ENCODE measurements at places on chromosomes 7 and 10. TPM values are rescaled to one million over a fixed set of nuclear protein-coding genes. Genes with fewer than 3 reads are reported as not detected.

GRCh38 chr7:155209478-155210319 lies 88.0 kb upstream of the INSIG1 start:
- no peak overlapping the region for H3K27ac ChIP-seq
- peak; percentile 50 for DNase-seq
- H3K4me3 ChIP-seq, result no peak overlapping the region
- no peaks in the 10 kb centered on the region for H3K4me1 ChIP-seq
- H3K36me3 ChIP-seq, result no peaks in the 10 kb centered on the region

- no peak overlapping the region for H3K4me3 ChIP-seq
- no peaks in the 10 kb centered on the region for H3K36me3 ChIP-seq
- no peaks in the 10 kb centered on the region for H3K4me1 ChIP-seq
- H3K27me3 ChIP-seq, result no peaks in the 10 kb centered on the region
- no peak for DNase-seq
- peak overlapping the region; percentile 26 for H3K27ac ChIP-seq
Measured at GRCh38 chr10:43904844-43905243, 256.2 kb upstream of the ZNF32 start.

- H3K36me3 ChIP-seq, result no peaks in the 10 kb centered on the region
- H3K4me1 ChIP-seq, result no peaks in the 10 kb centered on the region
- peak; percentile 83 for DNase-seq
- peak overlapping the region; percentile 93 for H3K27ac ChIP-seq
Measured at GRCh38 chr10:22251751-22252223, 34.0 kb upstream of the EBLN1 start.

DNA sequence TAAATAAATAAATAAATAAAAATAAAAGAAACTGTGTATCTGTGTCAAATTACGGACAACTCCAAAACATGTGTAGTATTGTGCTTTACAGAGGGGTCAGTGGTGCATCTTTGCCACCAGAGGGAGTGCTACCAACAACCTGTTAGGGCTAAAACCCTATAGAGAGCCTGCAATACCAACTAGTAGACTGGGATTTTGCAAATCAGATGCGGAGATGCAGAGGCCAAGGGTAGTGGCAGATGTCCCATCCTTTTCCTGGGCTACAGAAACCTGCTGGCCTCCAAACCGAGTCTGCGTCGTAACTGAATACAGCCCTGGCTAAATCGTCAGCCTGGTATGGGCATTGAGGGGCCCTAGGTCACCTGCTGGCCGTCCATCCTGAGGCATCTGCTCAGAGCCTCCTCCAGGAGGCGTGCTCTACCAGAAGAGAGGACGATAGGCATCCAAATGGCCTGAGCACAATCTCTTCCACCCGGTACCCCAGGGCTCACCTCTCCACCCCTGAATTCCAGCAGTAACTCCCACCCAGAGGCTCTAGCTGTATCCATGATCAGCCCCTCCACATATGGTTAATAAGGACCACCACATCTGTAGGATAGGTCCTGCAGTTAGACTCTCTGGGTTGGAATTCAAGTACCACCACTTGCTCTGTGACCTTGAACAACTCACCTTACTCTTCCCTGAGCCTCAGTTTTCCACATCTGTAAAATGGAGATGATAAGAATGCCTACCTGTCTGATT lies 6.2 kb upstream of the RRP12 start:
- H3K27ac ChIP-seq, result no peak overlapping the region
- H3K4me1 ChIP-seq, result no peaks in the 10 kb centered on the region
- DNase-seq, result no peak
- no peaks in the 10 kb centered on the region for H3K36me3 ChIP-seq

DNA sequence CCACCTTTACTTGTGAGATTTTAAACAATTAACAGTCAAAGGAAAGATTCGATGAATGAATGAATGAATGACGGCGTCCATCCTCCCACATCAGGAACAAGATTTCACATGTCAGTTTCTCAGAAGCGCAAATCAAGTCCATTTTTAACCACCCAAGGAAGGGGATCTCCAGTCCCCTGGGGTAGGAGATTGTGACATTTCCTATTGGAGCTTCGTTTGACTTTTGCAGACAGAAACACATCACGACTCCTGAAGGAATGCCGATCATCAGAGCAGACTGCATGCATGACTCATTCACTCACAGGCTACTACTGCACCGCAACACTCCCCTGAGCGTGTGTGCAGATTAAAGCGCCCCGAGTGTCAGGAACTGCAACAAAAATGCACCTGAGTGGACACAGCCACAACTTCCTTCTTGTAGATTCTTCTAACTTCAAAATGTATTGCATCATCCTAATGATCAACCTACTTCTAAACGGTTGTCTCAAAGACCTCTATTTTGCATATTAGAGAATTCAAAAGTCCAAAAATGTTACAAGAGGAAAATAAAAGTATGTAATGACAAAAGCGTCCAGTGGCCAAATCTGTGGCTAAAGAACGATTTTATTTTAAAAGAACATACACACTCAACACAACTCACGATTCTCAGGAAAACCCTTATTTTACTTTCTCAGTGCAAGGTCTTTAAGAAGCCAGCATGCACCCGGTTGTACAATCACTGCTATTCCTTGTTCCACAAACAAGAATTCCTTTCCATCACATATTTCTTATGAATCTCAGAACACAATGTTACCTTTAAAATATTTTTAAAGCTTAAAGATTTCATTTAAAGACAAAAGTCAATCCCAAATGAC lies 172.6 kb downstream of the FAM107B start:
- no peak overlapping the region for H3K27ac ChIP-seq
- no peak for DNase-seq

GRCh38 chr10:4028027-4028471 lies 243.0 kb upstream of the KLF6 start:
- H3K36me3 ChIP-seq, result no peaks in the 10 kb centered on the region
- no peak overlapping the region for H3K27ac ChIP-seq
- no peak for DNase-seq

DNA sequence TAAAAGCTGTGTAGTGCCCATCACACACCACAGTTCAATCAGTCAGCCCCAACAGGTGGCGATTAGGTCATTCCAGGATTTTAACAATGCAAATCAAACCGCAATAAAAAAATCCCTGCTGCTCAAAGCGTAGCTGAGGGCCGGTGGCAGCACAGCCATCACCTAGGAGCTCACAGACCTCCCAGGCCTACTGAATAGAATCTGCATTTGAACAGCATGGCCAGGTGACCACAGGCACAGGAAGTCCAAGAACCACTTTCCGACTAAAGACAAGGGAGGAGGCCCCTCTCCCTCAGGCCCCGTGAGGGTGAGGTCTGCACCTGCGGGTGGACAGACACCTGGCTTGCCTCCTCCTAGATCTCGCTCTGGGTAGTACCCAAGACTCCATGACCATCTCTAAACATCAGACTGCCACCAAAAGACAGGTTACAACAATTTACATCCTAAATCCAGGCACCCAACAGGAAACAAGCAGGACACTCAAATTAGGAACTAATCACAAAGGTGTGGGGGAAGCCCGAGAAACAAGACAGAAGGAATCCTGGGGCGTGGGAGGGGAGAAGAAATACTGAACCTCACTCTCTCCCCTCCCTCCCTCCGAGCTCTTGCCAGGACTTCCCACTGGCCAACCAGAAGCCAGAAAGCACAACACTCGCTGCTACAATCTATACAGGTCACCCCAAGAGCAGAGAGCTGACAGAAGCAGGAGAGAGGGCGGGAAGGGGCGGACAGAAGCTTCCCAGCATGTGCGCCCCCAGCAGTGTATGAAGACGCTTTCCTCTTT lies 19.2 kb downstream of the GNA12 start:
- H3K4me3 ChIP-seq, result no peak overlapping the region
- H3K27me3 ChIP-seq, result no peaks in the 10 kb centered on the region
- DNase-seq, result no peak
- no peak overlapping the region for H3K27ac ChIP-seq
- no peaks in the 10 kb centered on the region for H3K36me3 ChIP-seq
- H3K4me1 ChIP-seq, result no peaks in the 10 kb centered on the region

- no peak for DNase-seq
- no peaks in the 10 kb centered on the region for H3K36me3 ChIP-seq
- H3K4me1 ChIP-seq, result no peaks in the 10 kb centered on the region
Measured at GRCh38 chr10:8913720-8914119, 859.2 kb downstream of the GATA3 start.

- DNase-seq, result no peak
- H3K27me3 ChIP-seq, result no peaks in the 10 kb centered on the region
- H3K36me3 ChIP-seq, result no peaks in the 10 kb centered on the region
- no peaks in the 10 kb centered on the region for H3K4me1 ChIP-seq
- no peak overlapping the region for H3K4me3 ChIP-seq
Measured at GRCh38 chr7:81501220-81501619, 268.6 kb downstream of the HGF start.

DNA sequence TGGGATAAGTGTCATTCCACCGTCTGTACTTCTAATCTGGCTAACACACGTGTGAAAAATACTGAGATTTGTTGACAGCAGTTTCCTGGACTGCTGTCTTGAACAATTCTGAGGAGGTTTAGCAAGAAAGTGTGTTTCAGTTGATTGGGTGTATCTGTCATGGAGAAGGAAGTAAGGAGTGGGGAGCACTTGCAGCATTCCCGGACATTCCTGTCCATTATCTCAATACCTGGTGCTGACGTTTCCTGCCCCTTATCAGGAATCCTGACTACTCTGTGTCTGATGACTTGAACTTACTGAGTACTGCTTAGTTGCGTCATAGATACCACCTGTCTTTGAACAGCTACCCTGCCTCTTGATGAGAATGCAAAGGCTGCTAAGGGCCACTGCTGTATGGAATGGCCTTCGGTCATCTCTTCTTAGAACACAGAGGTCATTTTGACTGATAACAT lies 72.0 kb upstream of the VKORC1L1 start:
- H3K4me3 ChIP-seq, result no peak overlapping the region
- H3K4me1 ChIP-seq, result no peaks in the 10 kb centered on the region
- no peaks in the 10 kb centered on the region for H3K27me3 ChIP-seq
- no peak for DNase-seq
- no peak overlapping the region for H3K27ac ChIP-seq

DNA sequence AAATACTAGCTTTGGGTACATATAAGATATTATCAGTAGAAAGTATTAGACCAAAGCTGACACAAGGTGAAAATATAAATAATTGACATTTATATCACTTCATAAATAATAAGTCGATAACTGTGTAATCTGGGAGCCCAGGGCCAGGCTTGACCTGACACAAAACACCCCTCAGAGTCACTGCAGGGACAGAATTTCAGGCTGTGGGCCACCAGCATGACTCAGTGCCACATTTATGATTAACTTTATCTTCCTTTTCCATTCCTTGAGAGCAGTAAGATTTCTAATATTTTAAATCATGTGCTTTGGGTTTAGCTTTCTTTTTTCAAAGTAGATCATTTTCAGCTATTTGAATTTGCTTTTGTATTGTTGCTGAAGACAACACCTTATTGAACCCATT lies 102.9 kb upstream of the NFE2L3 start:
- peaks cover 3% of the 10 kb centered on the region for H3K27me3 ChIP-seq
- DNase-seq, result no peak
- H3K4me1 ChIP-seq, result no peaks in the 10 kb centered on the region
- H3K27ac ChIP-seq, result no peak overlapping the region
- no peak overlapping the region for H3K4me3 ChIP-seq
- H3K36me3 ChIP-seq, result no peaks in the 10 kb centered on the region

GRCh38 chr10:103736763-103737162 lies 118.6 kb downstream of the SH3PXD2A start:
- H3K4me1 ChIP-seq, result no peaks in the 10 kb centered on the region
- no peak for DNase-seq
- H3K27ac ChIP-seq, result no peak overlapping the region
- no peaks in the 10 kb centered on the region for H3K36me3 ChIP-seq

DNA sequence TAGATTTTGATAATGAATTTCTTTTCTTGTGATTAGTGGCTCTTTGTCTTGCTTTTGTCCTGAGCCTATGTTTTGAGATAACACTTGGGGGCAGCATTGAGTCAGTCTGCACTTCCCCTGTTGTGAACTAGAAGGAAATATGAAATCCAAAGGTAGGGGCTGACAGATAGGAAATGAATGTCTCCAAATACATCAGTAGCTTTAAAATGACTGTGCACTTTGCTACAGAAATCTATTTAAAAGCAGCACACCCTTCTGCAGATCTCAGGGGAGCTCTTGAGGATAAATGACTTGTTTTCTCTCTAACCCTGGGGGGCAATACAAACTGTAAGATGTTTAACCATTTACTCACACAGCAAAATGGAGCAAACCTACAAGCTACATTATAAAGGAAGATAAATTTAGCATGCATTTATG lies 176.0 kb upstream of the MYO3A start:
- H3K4me3 ChIP-seq, result no peak overlapping the region
- no peaks in the 10 kb centered on the region for H3K27me3 ChIP-seq
- DNase-seq, result no peak

GRCh38 chr10:21176934-21177480 lies 279.9 kb upstream of the NEBL start:
- no peaks in the 10 kb centered on the region for H3K4me1 ChIP-seq
- no peaks in the 10 kb centered on the region for H3K36me3 ChIP-seq
- no peak for DNase-seq
- no peak overlapping the region for H3K4me3 ChIP-seq

ECHDC3 gene
- 9.6 TPM for total RNA-seq

C10orf62 gene
- total RNA-seq, result 0.29 TPM

ARHGEF5 gene
- 14.5 TPM for total RNA-seq

OSBPL3 gene
- 8.3 TPM for total RNA-seq

RET gene
- 2.5 TPM for total RNA-seq

ACTL6B gene
- total RNA-seq, result not detected

MSRB2 gene
- total RNA-seq, result 34.5 TPM

ZPBP gene
- not detected for total RNA-seq

NEURL1 gene
- total RNA-seq, result 0.16 TPM
